NCI-H1436 treated with DMSO at 0.1 percent for 48 hours (cell line): ENCODE measurements at places on chromosomes 12 and 14.

- no peak for DNase-seq
These were observed 127.5 kb downstream of the TGFB3 start for GRCh38 chr14:75854111-75854799.

DNA sequence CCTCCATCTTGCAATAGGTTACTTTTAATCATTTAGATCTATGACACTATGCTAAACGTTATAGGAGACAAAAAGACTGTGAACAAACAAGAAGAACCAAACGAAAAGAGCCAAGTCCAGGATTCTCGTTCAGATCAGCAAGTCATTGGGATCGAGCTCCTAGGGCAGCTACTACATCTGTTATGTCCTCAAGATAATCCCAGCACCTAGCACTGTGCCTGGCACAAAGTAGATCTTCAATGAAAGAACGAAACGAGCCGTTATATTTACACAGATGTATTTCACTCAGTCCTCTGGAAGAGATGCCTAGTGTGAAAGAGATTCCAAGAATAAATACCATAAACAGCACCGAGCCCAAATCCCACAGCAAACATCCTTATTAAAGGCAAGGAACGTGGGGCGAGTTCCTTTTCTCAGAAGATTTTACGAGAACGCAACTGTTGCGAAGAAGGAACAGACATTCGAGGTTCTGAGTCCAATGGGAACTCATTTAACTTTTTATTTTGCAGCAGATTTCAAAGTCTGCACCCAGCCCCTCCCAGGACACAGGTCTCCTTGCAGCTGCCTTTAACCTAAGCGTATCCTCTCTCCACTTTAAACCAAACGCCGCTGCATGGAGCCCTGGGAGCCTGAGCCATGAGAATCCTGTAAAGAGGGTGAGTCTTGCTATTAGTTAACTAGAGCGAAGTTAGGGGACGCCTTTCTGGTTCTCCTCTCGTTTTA, 544 bp upstream of the TDP1 start:
- no peak for DNase-seq

DNA sequence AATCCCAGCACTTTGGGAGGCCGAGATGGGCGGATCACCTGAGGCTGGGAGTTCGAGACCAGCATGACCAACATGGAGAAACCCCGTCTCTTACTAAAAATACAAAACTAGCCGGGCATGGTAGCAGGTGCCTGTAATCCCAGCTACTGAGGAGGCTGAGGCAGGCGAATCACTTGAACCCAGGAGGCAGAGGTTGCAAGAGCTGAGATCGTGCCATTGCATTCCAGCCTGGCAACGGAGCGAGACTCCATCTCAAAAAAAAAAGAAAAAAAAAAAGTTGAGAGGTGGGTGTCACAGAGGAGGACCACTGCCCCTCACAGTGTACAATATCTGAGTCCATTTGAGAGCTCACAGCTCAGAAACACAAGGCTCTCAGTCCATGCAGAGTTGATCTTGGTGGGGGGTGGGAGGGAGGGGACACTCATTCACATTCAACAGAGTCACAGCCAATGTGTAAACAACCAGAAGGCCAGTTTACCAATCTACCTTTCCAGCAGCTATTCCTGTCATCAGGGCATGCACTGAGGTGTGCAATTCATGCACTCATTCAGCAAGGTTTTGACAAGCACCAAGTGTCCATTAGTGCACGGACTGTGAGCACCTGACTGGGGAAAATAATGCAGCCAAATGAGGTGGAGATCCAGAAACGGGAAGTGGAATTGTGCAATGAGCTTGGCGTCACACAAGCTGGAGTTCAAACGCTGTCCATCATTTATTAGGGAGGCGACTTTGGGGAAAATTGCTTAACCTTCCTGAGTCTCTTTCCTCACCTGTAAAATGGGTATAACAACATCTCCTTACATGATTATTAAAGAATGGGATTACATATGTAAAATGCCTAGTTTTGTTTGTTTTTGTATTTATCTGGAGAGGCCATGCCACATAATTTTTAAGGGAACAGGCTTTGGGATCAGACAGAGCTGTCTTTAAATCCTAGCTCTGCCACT, 4.4 kb upstream of the EIF5 start:
- no peak for DNase-seq

DNA sequence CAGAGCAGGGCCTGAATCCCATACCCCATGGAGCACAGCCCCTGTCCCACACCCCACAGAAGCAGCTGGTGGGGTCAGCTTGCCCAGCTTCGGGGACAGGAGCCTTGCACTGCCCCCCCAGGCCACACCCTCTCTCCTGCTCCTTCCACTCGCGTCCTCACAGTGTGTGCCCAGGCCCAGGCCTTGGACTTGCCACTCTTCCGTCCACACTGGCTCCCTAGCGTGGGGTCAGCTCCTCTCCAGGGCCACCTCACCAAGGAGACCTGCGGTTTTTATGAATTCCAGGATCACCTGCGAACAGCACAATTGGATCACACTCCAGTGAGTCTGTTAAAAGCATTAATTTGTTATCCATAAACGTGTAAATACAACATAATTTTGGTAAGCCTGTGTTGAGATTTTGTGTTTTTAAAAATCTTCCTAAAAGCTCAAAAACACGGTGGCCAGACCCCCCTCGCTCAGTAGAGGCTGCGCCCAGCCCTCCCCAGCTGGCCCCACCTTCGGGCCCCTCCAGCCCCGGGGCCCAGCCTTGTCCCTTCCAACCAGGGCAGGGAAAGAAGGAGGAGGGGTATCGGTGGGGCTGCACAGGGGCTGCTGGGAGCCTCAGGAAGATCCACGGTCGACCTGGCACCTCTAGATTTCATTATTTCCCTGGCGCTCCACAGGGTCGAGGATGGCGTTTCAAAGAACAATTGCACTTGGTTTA, 12.0 kb downstream of the GALNT9 start:
- no peak for DNase-seq

DNA sequence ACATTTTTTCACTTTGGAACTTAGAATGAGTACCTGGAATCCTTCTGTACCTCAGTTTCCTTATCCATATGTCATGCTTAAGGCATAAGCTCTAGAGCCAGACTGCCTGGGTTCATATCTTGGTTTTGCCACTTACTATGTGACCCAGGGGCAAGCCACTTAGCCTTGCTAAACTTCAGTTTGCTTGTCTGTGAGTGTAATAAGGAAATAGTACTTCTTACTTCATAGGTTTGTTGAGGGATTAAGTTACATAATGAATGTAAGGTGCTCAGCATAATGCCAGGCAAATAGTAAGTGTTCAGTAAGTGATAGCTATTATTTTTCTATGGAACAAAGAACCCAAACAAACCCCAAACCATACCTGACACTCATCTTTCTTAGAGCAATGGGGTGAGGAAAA, 225.1 kb downstream of the BCAT1 start:
- DNase-seq: no peak

- DNase-seq: no peak
These were observed 4.7 kb upstream of the ZNF384 start for GRCh38 chr12:6693832-6694355.

- no peak for DNase-seq
These were observed 19.6 kb downstream of the PIWIL1 start for GRCh38 chr12:130357241-130357640.

DNA sequence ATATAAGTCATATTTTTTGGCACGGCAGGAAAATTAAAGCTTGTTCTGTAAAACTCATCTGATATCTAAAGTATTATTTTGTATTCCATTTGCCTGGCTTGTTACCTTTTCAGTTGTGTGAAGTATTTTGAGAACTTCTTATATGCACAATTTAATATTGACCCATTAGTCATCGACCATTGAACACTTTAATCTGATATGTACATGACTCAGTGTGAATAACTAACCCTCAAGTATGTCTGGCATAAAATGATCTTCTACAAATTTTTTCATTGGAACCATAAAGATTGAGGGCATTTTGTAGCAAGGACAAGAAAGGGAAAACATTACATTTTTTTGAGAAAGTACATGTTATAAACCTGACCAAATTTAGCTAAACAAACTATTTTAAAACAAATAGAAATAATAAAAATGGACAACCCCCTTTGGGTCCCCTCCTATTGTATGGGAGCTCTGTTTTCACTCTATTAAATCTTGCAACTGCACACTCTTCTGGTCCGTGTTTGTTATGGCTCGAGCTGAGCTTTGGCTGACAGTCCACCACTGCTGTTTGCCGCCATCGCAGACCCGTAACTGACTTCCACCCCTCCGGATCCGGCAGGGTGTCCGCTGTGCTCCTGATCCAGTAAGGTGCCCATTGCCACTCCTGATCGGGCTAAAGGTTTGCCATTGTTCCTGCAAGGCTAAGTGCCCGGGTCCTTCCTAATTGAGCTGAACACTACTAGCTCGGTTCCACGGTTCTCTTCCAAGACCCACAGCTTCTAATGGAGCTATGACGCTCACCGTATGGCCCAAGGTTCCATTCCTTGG, 118.8 kb downstream of the SLC6A15 start:
- no peak for DNase-seq

GRCh38 chr14:30484976-30485375, 74.0 kb upstream of the G2E3 start:
- no peak for DNase-seq

DNA sequence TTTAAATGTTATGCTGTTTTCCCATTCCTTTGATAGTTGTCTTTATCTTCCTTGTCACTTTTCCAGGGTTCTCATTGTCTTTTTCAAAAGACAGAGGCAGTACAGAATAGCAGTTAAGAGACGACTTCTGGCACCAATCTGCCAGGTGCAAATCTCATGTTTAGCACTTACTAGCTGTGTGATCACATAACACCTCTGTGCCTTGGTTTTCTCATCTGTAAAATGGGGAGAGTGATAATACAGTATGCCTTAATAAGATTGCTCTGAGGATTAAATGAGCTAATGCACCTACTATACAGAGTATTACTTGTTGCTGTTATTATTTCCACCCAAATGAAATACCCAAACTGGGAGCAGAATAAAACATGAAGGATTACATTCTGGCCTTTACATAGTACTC, 4.8 kb downstream of the GPR135 start:
- no peak for DNase-seq

DNA sequence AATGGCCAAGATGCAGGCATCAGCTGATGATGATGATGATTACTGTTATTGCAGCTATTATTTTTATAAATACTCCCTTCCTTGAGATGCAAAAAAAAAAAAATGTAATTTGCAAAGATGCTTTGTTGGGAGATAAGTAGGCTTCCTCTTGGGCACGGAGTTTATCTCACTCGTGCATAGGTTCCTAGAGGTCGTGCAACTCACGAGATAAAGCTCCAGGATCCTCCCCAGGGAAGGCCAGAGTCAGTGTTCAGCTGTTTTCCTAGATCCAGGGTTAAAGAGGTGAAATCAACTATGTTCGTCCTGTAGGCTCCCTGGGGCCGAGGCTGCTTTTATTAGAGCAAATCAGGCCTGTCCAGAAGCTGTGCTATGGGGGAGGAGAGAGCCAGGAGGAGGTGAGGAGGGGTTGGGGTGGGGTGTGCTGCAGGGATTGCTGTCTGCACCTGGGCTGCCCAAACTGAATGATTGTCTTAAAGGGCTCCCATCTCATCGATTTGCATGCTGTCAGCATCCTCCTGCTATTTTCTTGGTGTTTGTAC, 270.3 kb downstream of the NRXN3 start:
- DNase-seq: no peak

DNA sequence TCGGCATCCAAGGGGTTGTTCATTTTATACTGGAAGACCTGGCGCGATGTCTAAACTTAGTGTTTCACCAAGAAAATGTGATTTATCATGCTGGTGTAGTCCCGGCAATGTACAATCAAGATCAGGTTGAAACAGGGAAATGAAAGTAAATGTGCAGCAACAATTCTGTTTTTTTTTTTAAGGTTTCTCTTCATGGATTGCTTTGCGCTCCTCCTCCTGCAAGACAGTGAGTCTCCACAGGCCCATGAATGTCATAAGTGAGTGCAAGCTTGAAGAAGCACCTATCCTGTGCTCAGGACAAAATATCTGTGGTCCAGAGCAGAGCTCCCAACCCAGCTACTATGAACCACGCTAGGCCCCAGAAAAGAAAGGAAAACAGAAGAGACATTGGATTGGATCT, 143.4 kb downstream of the KCNK10 start:
- DNase-seq: no peak

DNA sequence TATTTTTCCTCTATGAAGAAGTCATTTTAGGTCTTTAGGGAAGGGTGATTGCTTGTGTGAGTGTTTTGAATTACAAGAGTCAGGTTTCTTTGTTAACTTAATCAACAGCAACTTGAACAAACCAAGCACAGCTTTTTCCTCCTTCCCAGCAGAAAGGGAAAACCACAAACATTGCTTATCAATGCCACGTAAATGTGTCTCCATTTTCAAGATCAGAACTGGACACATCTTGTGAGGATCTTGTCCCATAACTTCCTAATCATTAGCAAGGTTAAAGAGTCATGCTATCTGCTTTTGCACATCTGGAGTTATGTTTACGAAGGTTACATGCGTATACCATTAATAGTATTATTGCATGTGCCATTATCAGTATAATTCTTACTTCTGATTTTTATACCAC, 248.0 kb upstream of the FLRT2 start:
- no peak for DNase-seq

DNA sequence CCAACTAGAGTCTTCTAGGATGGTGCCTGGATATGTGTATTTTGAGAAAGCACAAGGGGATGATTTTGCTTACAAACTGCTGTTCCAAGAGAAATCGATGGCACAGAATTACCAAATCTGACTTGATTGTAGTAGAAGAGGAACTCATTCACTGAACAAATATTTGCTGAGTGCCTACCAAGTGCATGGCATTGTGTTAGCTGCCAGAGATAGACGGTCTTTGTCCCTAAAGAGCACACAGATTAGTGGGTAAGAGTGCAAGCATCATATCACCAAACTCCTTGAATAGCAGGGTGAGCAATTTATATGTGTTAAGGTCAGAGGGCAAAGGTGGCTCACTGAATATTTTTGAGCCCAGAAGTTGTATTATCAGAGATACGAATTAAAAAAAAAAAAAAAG, 3.5 kb upstream of the FOXN3 start:
- DNase-seq: peak; percentile 29

DNA sequence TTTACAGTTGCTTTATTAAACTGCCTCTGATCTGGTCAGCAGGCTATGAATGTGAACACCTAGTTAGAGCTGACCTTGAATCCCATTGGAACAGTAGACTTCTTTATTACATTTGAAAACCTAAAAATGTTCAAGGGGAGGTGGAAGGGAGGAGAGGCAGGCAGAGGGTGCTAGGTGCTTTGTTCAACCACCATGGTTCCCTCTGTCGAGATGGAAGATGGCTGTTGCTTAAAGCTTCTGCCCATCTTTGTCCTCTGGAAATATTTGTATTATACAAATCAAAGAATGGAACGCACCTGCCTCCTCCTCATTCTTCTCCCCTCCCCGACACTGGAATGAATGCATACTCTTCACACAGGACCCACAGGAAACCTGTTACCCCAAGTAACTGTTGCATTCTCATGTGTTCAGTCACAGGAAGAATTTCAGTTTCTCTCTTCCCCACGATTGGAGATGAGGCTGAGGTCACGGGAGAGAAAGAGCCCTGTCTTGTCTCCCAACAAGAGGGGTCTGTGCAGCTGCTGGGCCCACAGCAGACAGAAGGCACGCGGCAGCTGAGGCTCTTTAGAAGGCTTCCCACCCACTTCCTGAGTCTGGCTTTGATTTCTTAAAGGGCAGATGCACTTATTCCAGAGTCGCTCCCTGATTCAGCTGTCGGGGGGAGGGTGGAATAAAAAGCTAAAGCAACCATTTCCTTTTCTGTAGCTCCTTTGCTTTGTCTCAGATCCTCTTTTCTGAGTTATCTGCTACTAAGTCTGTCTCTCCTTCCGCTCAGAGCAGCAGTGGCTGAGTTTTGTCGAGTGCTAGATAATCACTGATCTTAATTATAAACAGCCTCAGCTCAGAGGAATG, 217.9 kb upstream of the BTG1 start:
- no peak for DNase-seq
